ENCODE measurements at places on chromosomes 5 and 9.

DNA sequence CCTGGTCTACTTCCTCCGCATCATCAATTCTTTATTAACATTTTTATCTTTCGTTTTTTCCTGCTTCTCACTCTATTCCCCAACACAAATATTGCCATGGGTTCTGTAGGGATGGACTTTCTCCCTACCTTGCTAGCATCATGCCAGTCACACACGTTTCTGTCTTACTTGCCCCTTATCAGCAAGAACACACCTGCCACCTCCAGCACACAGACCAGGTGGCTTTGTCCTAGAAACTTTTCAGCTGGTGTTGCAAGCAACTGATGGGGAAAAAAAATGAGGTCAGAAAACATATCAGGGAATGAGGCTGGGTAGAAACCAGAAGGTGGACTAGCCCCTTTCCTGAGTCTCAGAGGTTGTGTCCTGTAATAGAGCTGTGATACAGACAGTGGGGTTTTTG lies 5.8 kb downstream of the SH3RF2 start:
- no peak for DNase-seq

- DNase-seq, result no peak
Observed at GRCh38 chr5:143245929-143246561, 157.4 kb downstream of the NR3C1 start.

DNA sequence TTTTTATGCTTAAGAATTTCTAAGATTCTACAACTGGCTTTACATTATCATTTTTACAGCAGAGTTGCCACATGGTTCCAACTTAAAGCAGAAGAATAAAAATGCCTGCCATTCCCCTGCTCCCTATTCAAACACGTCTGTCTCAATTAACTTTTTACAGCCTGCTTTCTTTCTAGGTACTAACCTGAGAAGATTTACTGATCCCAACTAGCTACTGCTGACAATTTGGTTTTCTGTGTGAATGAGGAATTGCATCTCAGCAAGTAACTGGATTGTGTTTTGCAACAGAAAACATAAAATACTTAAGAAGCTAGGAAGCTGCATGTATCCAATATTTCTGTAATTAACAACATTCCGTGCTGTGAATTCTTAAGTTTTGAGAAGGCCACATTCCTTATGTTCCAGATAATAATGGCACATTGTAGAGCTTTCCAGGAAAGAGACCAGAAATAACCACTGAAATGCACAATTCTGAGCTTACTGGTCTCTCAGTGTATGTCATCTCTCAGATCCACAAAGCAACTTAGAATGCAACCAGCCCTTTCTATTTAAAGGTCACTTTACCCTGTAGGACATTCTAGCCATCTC lies 306.8 kb upstream of the NMUR2 start:
- no peak for DNase-seq

DNA sequence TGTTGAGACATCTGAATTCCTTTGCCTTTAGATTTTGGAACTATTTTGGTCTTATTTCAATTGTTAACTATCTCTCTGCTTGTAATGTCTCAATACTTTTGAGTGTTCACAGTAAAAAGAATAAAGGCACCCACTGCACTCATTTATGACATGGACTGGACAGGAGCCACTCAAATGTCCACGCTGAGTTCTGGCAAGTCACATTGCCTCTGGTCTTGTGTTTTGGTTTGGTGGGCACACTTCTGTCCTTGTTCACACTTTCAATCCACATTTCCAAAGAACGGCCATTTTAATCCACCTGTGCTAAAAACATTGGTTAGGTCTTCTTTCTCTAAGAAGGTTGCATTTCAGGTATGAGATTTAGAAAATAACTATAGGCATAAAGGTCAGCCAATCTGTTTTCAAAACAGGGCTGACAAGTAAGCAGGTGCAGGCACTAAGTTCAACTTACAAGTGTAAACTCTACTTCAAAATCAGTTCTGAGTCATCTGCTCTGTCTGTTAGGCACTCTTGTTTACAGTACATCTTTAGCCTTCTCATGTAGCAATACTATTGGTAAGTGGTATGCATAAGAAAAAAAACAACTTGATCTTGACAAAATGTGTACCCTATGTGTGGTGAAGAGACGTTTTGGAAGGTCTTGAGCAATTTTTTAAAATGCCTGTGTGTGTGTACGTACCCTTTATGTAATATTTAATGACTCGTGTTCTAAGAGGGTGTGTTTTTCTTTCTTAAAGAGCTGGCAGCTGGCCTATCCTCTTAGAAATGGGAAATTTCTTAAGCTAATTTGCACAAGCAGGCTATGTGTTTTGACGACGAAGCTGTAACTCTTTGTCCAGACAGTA lies 31.5 kb upstream of the ZFAND5 start:
- no peak for DNase-seq

GRCh38 chr5:126098330-126099017 lies 324.7 kb upstream of the GRAMD2B start:
- no peak for DNase-seq
